ENCODE measurements at places on chromosomes 13 and 19.

- no peak for DNase-seq
Measured at GRCh38 chr13:72653506-72653905, 73.9 kb downstream of the MZT1 start.

GRCh38 chr13:99941086-99941485, 30.5 kb downstream of the ZIC5 start:
- DNase-seq: no peak

- no peak for DNase-seq
Measured at GRCh38 chr19:35375505-35376307, 4.8 kb downstream of the GPR42 start.

- no peak for DNase-seq
Measured at GRCh38 chr13:39699274-39699673, 43.8 kb downstream of the COG6 start.

DNA sequence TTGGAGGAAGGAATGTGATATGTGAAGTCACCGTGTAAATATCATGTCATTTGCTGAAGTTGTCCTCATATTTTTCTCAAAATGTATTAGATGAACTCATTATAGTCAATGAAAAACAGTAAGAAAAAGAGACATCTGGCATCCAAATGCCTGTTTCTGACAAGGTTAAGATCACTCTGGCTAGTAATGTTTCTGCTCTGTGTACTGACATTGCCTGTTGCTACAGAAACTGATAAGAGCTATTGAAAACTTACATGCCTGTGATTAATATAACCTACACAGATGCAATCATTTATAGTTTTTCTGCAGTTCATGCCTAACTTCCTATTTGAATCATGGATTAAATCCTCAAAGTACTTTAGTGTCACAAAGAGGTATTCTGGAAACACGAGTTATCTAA, 249.8 kb downstream of the NBEA start:
- no peak for DNase-seq

- DNase-seq: no peak
Measured at GRCh38 chr13:51524829-51525566, 59.3 kb upstream of the WDFY2 start.

- no peak for DNase-seq
Measured at GRCh38 chr19:12670159-12670928, 3.7 kb downstream of the WDR83 start.

DNA sequence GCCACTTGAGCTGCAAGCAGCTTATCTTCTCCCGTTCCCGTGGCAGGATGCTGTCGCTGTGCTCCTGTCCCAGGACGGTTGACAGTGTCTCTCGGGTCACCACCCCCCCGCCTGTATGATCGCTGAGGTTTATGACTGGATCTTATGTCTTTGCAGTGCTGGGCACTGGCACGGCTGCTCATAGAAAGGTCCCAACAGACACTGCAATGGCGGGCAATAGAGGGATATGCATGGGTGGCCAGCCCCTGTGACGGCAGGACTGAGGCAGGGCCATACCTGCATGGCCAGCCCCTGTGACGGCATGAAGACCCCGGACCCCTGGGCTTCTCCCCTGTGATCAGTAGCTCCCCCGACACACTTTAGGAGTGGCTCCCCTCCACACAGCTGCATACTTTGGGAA, 307.2 kb downstream of the TEX29 start:
- no peak for DNase-seq

DNA sequence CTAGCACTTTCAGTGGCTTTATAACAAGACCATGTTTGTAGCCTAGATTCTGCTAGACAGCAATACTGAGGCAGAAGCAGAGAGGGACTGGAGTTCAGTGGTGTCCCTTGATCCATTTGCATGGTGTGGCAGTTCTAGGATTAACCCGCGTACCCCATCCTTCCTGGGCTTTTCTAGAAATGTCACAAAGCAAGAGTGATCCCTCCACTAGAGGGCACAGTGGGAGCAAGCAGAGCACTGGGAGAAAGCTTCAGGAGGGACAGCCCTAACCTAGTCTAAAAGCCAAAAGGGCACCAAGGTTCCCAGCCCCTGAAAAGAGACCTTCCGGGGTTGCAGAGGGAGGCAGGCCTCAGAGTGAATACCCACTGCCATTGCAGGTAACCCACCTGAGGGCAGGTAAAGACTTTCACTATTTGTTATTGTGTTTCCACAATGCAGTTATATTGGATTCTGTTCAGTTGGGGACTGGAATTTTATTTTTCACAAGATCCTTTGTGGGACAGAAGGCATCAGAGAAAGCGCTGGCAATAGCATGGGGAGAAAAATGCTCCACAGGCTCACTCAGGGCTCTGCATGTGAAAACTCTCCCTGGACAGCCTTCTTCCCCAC, 170.6 kb downstream of the FLT1 start:
- DNase-seq: peak; percentile 28

DNA sequence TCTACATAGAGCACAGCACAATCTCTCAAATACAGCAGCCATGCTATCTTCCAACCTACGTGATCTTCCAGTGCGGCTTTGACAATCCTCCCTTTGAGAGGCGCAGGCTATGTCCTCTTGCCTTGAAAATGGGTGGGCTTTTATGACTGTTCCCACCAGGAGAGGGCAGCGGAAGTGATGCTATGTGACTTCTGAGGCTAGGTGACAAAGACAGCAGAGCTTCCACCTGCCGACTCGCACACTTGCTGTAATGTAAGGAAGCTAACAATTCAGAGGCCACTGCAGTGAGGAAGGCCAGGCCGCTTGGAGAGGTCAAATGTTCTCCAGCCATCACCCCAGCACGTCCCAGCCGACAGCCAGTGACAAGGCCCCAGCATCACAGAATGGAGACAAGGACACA, 65.8 kb downstream of the MRPL57 start:
- DNase-seq: no peak

DNA sequence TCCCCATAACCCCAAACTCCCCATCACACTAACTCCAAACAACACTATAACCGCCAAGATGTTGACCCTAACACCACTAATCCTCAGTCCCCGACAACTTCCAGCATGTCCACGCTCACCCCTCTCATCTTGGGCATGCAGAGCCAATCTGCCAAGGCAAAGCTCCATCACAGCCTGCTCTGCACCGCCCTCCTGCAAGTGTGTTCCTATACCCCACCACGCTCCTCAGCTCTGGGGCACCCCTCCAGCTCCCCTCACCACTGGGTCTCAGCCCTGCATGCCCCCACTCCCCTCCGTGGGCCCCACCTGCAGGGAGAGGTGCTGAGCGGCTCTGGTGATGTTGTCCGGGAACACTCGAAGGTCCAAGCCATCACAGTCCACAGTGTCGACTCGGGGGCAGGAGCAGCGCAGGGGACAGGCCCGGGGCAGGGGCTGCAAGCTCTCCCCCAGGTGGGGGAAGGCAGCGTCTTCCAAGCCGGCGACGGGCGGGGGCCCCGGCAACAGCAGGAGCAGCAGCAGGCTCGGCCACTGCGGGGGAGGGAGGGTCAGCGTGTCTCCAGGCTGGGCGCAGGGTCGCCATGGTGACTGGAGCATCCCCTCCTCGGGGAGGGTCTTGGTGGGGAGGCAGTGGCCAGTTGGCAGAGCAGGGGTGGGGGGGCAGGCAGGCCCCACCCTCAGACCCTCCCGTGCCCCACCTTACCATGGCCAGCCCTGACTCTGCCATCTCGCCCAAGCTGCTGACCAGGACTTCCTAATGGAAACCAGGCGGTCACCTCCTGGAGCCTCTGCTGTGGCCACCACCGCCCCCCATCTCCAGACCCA, 527 bp downstream of the PODNL1 start:
- no peak for DNase-seq

DNA sequence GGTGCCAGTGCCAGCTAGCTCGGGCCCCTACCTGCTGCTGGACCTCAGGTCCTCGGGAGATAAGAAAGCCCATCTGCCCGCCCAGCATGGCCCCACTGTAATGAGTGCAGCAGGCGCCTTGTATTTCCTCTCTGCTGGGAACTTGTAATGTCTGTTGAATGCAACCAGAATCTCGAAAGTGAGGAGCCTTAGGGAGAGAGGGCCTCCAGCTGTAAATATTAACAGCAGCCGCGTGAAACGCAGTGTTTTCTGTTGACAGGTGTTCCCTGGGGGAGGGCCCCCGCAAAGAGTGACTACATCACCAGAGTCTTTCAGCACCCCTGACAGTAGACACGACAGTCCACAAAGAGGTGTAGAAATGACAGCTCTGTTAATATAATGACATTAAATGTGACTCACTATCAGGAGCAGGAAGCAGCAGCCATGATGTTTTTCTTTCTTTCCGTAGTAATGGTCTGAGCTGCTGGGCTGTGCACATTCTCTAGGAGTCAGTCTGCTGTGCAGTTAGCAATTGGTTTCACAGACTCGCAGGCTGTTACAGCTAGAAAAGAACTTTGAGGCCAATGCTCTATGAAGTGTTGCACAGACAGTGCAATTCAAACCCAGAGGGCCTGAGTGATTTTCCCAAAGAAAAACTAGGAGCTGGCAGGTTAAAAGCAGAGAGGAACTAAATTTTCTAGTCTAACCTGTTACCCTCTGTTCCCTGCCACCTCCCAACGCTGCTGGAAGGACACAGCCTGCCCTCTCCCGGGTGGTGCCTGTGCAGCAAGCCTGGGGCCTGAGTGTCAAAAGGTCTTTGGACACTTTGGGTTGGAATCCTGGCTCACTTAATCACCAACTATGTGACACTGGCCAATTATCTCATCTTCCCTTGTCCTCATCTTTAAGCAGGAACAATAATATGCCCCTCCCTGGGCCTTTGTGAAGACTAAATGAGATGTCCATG, 58.6 kb upstream of the WASF3 start:
- DNase-seq: no peak

GRCh38 chr19:11204943-11205349, 7.6 kb upstream of the KANK2 start:
- DNase-seq: no peak

DNA sequence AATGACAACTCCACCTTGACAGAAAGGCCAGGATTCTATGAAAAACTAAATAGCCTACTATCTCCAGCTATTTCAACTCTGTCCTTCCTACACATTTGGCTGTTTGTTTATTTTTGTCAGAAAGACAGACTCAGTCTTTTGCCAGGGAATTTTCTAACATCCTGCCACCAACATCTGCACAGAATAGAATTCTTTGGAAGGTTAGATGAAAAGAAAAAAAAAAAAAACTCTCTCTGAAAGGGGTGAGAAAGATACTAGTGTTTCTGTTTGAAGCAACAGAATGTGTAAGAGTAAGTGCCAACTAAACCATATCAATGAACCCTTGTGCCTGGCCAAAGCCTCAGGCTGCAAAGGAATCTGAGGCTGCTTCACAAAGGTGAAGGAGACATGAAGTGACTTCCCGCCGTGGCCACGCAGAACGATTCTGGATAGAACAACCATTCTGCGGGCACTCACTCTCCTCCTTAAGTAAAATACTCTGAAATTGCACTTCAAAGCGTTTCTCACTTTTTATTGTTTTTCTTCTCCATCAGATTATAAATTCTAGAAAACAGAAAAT, 498.2 kb downstream of the IRS2 start:
- no peak for DNase-seq

DNA sequence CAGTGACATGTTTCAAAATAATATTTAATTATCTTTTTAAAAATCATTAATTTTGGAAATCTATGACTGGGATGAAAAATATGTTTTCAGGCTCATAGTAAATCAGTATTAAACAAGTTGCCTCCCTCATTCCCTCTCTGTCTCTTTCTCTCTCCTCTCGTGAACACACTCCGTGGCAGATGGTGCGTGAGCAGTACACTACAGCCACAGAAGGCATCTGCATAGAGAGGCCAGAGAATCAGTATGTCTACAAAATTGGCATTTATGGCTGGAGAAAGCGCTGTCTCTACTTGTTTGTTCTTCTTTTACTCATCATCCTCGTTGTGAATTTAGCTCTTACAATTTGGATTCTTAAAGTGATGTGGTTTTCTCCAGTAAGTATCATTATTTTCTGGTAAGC, 22.7 kb downstream of the SGCG start:
- no peak for DNase-seq

GRCh38 chr13:53775807-53776206, 747.2 kb downstream of the OLFM4 start:
- no peak for DNase-seq

GRCh38 chr13:41029629-41030028, 10.5 kb upstream of the ELF1 start:
- DNase-seq: no peak

- DNase-seq: no peak
Measured at GRCh38 chr19:8194528-8195267, 14.5 kb upstream of the CERS4 start.

DNA sequence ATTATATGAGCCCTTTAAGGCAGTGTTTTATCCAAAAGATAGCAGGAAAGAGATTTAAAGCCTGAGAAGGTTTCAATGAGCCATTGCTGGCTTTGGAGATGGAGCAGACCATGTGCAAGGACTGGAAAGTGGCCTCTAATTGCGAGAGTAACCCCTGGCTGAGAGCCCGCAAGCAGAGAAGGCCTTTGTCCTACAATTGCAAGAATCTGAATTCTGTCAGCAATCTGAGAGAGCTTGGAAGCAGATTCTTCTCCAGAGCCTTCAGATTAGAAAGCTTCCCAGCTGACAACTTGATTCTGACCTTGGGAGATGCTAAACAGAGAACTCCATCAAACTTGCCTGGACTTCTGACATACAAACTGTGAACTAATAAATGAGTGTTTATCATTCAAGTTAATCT, 528.7 kb upstream of the KLF12 start:
- DNase-seq: no peak

GRCh38 chr13:113096745-113097305, 8.8 kb upstream of the F7 start:
- DNase-seq: no peak

DNA sequence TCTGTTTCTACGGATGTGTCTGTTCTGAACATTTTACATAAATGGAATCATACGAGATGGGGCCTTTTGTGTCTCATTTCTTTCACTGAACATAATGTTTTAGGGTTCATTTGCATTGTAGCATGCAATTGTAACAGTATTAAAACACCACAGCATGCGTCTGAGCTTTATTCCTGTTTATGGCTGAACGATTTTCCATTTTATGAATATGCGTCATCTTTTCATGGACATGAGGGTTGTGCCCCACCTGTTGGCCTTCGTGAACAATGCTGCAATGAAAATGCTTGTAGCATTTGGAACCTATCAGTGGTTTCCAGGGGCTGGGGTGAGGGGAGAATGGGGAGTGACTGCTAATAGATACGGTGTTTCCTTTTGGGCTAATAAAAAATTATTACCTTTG, 5.1 kb downstream of the OR10H1 start:
- DNase-seq: no peak

DNA sequence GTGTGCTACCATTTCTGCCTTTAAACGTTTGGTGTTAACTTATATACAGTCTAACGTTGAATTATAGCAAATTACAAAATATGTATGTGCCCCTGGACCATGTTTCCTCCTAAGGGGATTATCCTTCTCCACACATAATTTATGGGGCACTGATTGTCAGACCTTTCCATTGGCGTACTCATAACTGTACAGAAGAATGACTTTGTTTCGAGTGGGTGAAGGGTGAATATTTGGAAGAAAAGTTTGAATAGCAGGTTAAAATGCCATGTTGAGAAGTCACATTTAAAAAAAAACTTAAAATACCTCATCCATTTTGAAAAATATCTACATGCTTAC, 58.8 kb downstream of the SLC10A2 start:
- no peak for DNase-seq

Measured in stimulated activated CD8-positive, alpha-beta memory T cell treated with anti-CD3 and anti-CD28 coated beads, Interleukin-4, amount 100 ng/mL, for 24 hours (primary cell).